C1 segment of cervical spinal cord (tissue), 14 donors: ENCODE measurements at places on chromosomes 2 and 18.

GRCh38 chr2:44596537-44597320 lies 235.0 kb downstream of the CAMKMT start:
- DNase-seq = no peak

GRCh38 chr2:28949617-28950305 lies 31.3 kb upstream of the TOGARAM2 start:
- DNase-seq = no peak

GRCh38 chr2:18311420-18312195 lies 248.8 kb downstream of the RDH14 start:
- no peak for DNase-seq

DNA sequence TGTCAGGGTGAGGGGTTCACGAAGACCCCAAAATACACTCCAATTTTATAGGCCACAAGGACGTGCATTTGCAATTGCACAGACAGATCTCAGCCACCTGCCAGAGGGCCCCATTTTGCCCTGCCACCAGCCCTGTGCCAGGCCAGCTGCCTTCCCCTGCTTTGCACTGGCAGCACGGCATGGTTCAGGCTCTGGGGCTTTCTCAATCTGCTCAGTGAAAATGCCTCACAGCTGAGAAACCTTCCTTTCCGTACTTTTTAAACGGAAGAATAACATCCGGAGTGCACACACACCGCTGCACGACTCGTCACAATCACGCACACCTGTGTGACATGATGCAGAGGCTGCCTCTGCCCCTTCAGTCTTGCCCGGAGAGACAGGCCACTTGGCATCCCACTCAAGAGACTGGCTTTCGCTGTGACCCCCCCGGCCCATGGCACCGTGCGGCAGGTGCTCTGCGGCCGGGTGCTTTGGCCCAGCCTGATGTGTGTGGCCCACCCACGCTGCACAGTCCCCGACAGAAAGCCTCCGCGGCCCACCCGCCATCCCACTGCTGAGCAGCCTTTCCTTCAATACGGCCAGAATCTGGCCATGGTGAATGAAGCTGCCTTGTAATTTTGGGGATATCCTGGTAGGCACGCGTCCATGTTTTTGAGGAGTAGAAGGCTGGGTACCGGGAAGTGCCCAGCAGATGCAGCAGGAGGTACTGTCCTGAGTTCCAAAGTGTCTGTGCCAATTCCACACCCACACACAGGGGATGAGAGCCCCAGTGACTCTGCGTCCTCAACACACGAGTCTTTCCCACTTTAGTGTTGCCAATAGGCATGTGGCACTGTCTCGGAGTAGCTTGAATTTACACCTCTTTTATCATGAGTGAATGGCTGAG lies 88.8 kb downstream of the USP40 start:
- no peak for DNase-seq

DNA sequence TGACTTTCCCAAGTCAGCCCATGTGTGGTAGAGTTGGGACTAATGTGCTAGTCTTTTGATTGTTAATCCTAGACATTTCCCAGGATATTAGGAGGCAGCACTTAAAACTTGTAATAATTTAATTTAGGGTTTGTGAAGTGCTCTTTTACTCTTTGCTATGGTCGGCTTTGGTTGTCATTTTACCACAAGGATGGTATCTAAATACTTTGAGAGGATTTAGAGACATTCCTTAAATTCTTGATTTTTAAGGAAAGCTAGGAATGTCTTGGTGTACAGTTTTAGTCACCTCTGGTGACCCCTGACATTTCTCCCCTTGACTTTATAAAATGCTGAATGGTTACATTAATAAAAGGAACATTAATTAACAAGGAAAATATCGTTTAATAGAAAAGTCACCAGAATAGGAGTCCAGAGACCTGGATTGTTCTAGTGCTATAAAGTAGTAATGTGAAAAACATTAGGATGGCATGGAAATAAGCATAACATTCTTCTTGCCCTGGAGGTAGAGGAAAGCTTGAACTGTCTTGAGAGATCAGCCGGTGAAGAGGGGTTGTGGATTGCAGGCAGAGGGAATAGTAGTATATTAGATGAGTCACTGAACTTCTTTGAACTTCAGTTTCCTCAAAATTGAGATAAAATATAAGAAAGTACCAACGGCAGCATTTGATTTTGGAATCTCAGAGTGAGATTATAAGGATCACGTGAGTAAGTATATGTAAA lies 209.2 kb downstream of the MCFD2 start:
- no peak for DNase-seq

GRCh38 chr2:202911203-202911511 lies 316 bp downstream of the WDR12 start:
- DNase-seq = no peak

DNA sequence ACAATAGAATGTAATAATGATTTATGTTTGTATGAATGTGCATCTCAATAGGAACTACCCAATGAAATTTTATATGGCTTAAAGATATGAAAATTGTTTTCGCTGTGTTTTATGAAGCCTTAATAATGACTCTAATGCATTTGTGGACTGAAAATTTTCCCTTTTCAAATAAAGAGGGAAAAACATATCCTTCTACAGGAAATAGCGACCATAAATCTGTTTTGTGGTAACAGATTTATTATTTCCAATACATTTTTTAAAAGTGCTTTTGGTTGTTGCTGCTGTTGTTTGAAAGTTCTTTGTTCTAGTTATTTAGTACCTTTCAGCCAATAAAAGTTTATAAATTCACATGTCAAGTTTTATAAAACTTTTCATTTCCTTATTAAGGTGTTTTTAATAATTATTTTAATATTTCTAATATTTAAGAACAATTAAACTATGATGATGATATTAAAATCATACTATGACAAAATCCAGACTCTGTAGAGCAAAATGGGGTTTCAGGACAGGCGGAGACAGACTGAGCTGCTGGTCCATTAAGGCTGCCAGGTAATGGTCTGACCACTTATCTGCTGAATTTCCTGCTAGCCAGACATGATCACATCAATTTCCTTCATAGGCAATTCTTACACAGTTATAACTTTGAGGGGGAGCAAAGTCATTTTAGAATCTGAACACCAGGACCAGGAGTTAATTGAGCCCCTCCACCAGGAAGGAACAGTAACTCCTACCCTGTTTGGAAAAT lies 65.7 kb upstream of the NEUROD1 start:
- DNase-seq = no peak

DNA sequence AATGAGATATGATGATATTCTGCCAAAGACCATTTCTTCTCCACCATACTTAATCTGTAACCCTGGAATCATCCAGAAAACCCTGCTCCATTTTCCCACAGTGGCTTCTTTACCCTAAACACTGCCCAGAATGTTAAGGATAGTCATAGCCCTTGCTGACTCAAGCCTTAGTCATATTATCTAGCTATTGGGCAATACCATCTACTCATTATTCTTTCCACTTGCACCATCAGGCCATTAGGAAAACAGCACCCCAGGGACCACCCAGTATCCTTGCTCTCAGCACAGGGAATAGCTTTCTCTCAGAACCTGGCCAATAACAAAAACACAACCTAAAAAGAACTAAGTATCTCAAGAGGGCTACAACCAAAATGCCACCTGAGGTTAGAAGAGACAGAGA lies 445.7 kb upstream of the SLC14A2 start:
- DNase-seq = no peak

DNA sequence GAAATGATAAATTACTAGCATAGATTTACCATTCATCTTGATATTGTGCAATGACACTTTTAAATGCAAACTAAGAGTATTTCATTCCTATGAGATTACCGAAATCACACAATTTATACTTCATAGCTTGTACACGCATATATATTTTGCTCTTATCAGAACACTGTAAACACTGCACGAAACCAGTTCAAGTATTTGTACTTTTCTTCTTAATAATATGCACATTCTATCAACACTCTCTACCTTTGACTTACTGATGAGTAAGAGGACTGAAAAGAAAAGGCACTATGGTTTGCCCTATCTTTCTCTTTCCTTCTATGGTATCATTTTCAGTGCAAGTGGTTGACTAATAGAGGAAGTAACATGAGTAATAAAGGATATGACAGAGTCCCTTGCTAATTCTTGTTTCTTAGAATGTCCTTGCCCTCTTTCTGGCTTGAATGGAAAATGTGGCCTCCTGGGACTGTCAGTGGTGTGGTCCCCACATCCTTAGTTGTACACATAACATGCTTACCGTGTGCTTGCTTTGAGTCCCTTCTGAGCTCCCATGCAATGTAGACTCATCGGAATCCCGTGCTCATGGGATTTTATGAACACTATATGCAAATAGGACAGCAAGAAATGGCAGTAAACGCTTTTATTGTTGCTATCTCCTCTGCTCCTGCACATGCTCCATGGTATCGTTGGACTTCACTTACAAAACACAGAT lies 363.5 kb upstream of the TNP1 start:
- DNase-seq = no peak

DNA sequence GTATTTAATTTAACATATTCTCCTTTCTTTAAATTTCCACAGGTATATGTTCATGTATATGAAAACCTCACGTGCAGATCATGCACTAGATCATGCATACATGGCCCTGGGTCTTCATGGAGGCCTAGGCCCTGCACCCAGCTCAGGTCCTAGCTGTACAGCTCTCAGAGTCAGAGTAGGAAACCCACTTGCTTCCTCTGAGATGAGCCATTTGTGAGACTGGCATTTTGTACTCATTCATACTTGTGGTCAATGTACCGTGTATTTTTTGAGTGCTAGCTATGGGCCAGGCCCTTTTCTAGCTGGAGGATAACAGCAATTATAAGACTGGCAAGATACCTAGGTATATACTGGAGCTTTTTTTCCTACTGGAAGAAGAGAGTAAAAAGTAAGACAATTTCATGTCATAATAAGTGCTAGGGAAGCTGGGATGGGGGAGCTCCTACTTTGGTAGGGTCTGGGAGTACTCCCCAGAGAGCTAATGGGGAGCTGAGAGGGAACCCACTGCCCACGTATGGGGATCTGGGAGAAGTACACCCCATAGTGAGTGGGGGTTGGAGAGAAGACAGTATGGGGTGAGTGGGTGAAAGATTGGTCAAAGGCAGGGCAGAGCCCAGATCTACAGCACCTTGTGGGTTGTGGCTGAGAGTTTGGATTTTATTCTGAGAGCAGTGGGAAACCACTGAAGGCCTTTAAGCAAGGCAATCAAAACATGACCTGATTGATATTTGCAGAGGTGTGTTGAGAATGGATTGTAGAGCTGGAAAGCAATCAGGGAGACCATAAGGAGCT lies 72.0 kb downstream of the POLE4 start:
- DNase-seq = no peak

- no peak for DNase-seq
These were observed 644.2 kb upstream of the SETBP1 start for GRCh38 chr18:44036501-44036900.
